Left ventricle myocardium inferior (tissue), 1 donor: ENCODE measurements at places on chromosomes 1 and 21. TPM values are rescaled to one million over a fixed set of nuclear protein-coding genes. Genes with fewer than 3 reads are reported as not detected.

GRCh38 chr1:64302971-64303370 lies 99.5 kb downstream of the UBE2U start:
- no peak for DNase-seq

DNA sequence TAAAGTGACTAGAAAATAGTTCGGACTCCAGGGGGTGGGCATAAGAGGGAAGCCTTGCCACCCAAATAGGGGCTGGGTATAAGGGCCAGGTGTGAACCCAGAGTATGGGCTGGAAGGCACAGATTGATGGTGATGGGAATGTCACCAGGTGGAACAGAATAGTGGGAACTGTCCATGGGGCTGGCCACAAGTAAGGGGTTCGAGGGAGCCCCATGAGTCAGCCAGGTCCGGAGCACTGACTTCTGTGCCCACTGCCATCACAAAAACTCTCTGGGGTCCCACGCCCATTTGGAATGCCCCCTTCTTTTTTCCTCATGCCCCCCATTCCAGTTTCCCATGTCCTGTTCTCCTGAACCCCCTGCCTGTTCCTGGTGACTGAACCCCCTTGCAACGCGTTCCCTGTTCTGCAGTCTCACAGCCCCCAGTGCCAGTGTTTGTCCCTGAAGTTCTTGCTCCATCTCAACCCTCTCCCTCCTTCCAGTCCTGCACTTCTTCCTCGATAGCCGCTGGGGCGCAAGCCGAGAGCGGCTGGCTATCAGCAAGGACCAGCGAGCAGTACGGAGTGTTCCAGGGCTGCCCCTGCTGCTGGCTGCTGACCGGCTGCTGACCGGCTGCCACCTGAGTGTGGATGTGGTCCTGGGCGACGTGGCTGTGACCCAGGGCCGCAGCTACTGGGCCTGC lies 7.9 kb downstream of the TRIM46 start:
- DNase-seq, result no peak

- no peak for DNase-seq
Observed at GRCh38 chr1:67429011-67429527, 1.1 kb downstream of the SERBP1 start.

GIPC2 gene
- 2.5 TPM for total RNA-seq

GRCh38 chr1:151807131-151807530 lies 1.9 kb upstream of the LINGO4 start:
- no peak for DNase-seq

DNA sequence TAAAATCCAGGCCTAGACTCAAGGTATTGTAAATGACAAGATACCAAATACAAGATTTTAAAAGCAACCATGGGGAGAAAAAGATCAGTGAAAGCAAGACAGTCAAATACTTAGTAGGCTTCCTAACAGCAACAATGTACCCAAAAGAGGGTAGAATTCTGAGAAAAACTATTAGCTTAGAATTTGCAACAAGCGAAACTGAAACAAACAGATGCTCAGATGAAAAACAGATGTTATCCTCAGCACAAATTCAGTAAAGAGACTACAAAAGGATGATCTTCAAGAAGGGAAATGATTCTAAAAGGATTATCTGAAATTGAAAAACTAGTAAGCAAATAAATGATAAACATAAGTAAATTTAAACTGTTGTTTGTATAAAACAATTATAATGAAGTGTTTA lies 40.0 kb downstream of the PDC start:
- no peak for DNase-seq

DNA sequence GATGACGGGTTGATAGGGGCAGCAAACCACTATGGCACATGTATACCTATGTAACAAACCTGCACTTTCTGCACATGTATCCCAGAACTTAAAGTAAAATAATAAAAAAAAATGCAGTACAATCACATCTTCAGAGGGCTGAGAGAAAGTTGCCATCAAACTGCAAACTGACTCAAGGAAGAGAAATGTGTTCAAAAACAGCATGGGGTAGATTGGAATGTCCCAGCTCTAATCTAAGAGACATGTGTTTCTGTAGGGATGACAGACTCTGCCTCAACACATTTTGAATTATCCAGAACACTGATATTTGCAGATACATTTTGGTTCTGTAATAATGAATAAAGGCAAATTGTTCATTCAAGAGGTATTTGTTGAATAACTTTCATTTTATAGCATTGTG lies 171.2 kb upstream of the RUNX1 start:
- no peak for DNase-seq

- no peak for DNase-seq
Observed at GRCh38 chr1:234973426-234974250, 155.0 kb downstream of the TOMM20 start.

GUCA2A gene
- total RNA-seq, result not detected

NEK2 gene
- total RNA-seq, result 0.19 TPM

CD247 gene
- total RNA-seq, result 0.82 TPM

DNA sequence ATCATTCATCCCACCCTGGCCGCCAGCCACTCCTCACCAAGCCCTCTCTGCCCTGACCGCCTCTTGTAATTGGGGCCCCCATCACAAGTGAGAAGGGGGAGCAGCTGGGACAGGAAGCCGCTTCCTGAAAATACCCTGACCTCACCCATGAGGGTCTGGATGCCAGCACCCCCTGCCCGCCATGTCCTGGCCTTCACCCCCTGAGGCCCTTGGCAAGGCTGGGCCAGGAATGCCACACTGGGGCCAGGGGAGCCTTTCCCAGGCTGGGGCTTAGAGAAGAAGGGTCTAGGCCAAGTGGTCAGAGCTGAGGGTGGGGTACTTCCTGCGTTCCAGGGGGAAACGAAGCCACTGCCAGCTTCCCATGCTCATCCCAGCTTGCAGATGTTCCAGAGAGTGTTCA lies 60.5 kb downstream of the TAS1R2 start:
- no peak for DNase-seq

DNA sequence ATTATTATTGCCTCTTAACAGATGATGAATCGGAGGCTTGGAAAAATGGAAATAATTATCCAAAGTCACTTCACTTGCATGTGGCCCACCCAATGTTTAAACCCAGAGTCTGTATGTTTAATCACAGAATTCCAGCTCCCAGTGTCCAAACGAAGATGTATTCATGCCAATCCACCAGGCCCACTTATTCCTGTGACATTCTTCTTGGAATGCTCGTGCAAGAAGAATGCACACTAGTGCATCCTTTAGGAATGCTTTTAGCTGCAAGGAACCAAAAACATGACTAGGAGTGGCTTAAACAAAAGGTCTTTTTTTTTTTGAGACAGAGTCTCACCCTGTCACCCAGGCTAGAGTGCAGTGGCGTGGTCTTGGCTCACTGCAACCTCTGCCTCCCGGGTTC lies 8.9 kb upstream of the OPRD1 start:
- DNase-seq, result no peak

DNA sequence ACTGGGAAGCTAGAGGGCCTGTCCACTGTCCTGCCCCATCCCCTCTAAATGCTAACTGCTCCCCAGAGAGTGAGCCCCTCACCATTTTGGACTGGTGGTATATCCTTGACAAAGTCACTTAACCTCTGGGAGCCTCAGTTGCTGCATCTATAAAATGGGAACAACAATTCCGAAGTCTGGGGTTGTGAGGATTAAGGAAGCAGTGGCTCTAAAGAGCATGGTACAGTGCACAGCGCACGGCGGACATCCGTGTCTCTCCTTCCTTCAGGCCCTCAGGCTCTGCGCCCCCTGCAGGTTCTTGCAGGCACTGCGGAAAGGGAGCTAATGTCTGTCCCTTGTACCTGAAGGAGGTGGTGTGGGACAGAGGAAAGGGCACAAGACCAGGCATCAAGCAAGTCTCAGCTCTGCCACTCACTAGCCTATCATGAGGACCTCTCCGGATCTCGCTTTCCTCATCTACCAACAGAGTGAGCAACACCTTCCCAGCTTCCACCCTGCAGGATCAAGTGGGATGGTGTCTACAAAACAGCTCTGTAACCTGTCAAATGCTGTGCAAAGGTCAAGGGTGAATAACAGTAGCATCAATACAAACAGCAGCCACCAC lies 20.1 kb downstream of the ECE1 start:
- DNase-seq, result peak; percentile 75

GRCh38 chr1:169240449-169241232 lies 127.0 kb downstream of the NME7 start:
- DNase-seq, result no peak

- no peak for DNase-seq
Observed at GRCh38 chr1:182561456-182561855, 27.6 kb downstream of the RNASEL start.

DNA sequence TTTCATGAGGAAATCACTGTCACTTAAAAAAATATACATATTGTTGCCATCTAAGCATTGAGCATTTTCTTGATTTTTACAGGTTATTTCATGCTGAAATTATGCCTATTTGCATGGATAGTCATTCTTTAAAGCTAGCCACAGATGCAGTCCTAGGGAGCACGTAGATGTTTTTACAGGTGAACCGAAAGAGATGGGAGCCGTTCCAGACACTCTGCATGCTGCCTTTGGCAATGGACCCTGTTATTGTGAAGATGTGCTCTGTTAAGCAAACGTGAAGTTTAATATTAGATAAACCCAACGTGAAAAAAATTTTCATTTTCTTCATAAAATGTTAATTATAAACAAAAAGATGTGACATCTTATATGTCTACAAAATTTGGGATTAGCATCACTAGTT lies 7.1 kb downstream of the PROX1 start:
- no peak for DNase-seq

ESPN gene
- total RNA-seq, result 0.41 TPM

CDCA8 gene
- total RNA-seq, result 0.33 TPM

- peak; percentile 28 for DNase-seq
Observed at GRCh38 chr1:114345930-114346479, 165.0 kb downstream of the TRIM33 start.

FAAH gene
- 2.8 TPM for total RNA-seq

GRCh38 chr1:38444770-38445442 lies 398.3 kb upstream of the POU3F1 start:
- no peak for DNase-seq

TDRD10 gene
- total RNA-seq, result 2.6 TPM
